ENCODE measurements at places on chromosomes 3 and 15.

DNA sequence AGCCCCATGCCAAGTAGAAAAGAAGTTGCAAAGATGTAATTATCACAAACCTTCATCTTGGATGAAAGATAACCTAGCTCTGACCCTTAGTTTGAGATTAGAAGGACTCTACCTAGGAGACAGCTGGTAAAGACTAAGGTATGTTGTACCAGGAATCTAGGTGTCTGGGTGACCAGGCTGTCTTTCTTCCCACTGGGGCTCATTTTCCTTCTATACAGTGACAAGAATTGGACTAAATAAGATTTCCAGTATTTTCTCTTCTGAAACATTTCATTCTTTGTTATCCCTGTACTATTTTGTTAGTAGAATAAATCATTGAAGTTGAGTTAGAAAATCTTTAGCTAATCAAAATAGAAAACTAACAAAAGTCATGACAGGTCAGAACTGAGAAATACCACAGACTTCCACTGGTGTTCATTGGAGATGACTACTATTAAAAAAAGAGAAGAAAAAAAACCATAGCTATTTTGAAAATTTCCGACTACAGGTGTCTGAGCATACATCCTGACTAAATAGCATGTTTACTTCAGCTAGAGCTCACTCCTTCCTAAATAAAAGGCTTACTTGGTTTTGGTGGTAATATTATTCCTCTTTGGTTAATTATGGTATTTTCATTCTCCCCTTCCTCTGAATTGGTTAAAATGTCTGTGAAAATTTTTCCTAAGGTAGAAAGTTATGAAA lies 10.1 kb downstream of the TGFBR2 start:
- no peak for DNase-seq

GRCh38 chr3:54572197-54572895 lies 355.5 kb downstream of the LRTM1 start:
- DNase-seq, result no peak

- DNase-seq, result no peak
Observed at GRCh38 chr3:72099326-72100079, 314.6 kb upstream of the PROK2 start.

DNA sequence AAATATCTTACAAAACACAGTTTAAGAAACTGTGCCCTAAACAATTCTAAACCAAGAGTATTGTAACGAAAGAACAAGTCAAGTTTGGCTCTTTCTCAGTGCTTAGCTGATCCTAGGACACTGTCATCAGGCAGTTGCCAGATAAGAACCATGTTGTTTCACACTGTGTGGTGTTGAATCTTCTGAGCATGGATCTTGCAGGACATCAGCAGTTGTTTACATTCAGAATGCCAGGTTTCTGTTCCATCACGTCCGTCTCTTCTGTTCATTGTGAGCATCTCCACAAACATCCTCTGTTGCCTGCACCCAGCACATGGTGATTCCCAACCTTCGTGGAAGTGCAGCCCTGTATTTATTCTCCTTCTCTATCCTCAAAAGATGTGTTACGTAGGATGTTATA lies 67.9 kb downstream of the DCUN1D1 start:
- DNase-seq, result no peak

DNA sequence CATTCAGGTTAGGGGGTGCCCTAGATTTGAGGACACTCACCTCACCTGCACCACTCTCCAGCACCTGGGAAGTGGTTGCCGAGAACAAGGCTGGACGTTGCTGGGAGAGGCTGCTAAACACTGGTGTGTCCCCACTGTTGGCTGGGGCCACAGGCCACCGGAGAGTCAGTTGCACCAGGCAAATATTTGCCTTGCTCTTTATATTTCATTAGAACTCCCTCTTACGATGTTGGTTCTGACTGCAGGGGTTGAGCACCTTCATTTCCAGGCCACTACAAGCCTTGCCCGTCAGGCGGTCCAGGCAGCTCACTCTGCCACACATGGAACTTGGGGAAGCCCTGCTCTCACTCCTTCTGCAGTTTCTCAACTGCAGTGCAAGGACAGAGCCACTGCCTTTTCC lies 30.7 kb downstream of the HCN4 start:
- no peak for DNase-seq

- DNase-seq, result no peak
Observed at GRCh38 chr3:51353131-51353530, 32.0 kb upstream of the MANF start.

- no peak for DNase-seq
Observed at GRCh38 chr15:81362790-81363189, 11.2 kb downstream of the TMC3 start.

DNA sequence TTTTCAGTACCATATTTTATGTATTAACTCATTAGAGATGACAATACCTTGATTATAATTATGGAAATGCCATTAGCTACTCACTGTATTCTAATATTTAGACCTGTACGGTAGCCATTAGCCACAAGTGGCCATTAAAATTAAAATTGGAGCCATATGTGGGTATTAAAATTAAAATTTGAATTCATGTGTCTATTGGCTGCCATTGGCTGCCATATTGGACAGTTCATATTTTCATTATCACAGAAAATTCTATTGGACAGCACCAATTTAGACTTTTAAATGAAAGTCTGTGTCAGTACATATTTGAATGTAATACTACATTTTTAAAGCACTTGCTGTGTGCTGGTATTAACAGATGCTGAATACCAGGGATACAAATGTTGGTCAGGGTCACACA lies 3.0 kb downstream of the ATP11B start:
- no peak for DNase-seq

- no peak for DNase-seq
Observed at GRCh38 chr15:101161656-101162055, 90.2 kb downstream of the CHSY1 start.

DNA sequence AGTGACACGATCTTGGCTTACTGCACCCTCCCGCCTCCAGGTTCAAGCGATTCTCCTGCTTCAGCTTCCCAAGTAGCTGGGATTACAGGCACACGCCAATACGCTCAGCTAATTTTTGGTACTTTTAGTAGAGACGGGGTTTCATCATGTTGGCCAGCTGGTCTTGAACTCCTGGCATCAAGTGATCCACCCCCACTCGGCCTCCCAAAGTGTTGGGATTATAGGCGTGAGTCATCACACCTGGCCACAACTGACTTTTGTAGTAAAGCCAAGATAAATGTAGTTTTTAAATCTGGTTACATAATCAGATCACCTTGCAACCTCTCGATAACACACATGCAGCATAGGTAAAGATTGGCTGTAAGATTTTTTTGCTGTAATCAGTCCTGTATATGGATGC lies 657.5 kb upstream of the DPPA4 start:
- no peak for DNase-seq

- no peak for DNase-seq
Observed at GRCh38 chr3:160698599-160699195, 21.7 kb downstream of the ARL14 start.

- no peak for DNase-seq
Observed at GRCh38 chr3:178406206-178406605, 130.0 kb upstream of the KCNMB2 start.

GRCh38 chr15:98682992-98683701 lies 34.8 kb downstream of the IGF1R start:
- no peak for DNase-seq

- no peak for DNase-seq
Observed at GRCh38 chr15:64180235-64180824, 17.5 kb upstream of the PPIB start.

DNA sequence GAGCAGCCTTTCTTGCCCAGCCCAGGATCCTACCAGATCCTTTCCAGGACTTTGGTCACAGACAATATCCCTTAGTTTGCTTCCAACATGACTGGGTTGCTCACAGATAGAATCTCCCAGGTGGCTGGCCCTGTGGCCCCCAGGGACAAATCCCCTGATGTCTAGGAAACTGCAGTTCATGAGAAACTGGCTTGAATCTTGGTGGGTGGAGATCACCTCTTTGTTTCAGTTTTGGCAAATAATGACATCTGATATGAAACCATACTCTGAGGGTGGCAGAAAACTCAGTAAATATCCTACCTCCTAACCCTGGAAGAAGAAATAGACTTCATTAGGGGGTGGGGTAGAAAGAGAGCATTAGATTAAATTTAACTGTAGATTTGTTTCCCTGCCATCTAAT lies 44.1 kb upstream of the PFN2 start:
- no peak for DNase-seq

DNA sequence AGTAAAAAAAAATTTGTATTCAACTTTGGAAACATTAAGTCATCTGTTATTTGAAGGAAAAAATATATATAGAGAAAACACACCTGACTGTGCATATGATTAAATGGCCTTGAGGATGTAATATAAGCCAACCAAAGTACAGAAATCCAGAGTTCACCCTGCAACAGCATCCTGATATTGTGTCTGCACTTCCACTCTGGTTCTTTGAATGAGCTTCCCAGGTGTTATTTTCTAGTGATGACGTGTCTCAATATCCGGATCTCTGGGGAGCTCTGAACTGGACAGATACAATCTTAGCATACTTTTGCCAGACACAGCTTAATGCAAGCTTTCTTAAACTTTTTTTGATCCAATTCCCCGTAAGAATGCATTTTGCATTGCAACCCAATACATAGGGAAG lies 19.5 kb upstream of the PIK3CB start:
- no peak for DNase-seq

DNA sequence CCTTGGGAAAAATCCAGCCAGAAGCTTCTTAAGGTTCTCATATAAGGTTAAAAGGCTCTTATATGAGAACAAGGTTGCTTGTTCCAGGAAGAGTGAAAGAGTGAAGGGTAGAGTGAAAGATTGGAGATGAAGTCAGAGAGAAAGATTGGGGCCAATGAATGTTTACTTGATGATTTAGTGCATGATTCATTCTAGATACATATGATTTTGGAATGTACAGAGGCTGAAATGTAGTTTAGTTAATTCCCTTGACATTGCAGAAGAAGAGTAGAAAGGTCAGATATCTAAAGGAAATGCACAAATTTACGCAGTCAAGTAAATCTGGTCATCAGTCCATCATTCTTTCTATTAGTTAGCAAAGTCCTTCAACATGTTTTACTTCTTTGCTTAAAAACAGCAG lies 619.8 kb upstream of the ZNF717 start:
- DNase-seq, result no peak

GRCh38 chr15:85760049-85760448 lies 34.7 kb downstream of the KLHL25 start:
- DNase-seq, result no peak

- no peak for DNase-seq
Observed at GRCh38 chr15:86433983-86434382, 354.3 kb downstream of the AGBL1 start.

GRCh38 chr15:60324706-60325438 lies 72.9 kb downstream of the ANXA2 start:
- DNase-seq, result no peak

- no peak for DNase-seq
Observed at GRCh38 chr15:78810003-78810361, 1.3 kb downstream of the ADAMTS7 start.

DNA sequence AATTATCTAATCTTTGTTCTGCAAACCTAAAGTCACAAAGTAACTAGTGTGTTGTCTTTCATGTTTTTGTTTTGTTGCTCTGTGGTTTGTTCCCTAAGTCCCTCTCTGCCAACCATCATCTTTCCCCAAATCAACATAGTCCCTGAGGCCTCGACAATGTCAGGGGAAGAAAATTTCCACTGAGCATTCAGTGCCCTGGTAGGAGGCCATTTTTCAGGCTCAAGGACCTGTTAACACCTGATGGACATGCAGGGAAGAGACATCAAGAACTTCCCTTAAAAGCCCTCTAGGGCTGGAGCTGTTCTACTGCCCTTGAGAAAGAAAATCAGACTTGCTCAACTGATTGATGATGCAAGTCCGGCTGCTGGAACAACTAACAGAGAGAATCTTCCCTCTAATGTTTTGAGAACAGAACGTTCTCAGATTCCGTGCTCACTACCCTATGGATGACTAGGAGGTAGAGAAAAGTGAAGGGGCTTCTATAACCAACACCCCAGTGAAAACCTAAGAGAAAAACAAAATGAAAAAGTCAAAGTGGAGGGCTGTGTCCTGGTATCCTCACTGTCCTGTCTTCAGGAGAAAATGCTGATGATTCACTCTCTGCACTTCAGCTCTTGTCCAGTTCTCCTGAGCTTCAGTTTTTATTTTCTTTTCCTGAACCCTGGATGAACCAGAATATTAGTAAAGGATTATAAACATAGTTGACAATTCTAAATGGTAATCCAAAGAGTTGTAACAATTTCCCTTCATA lies 373.1 kb downstream of the FOXP1 start:
- no peak for DNase-seq

DNA sequence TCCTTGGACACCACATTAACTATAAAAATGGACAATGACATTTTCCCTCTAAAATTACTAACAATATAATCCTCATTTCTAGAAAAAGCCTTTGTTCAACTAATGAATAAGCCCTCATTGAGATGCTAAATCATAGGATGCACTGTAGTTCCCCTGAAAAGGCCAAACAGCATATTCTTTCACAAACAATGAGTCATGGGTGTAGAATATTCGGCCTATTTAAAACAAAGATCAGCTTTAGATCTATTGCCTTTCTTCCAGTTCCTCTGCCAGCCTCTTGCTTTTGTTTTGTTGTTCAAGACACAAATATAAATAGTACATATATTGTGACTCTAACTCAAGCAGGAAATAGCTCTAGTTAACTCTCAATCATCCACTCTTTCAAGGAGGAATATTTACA lies 82.5 kb downstream of the ADAM10 start:
- DNase-seq, result no peak

- no peak for DNase-seq
Observed at GRCh38 chr15:93479715-93480114, 390.7 kb upstream of the RGMA start.

DNA sequence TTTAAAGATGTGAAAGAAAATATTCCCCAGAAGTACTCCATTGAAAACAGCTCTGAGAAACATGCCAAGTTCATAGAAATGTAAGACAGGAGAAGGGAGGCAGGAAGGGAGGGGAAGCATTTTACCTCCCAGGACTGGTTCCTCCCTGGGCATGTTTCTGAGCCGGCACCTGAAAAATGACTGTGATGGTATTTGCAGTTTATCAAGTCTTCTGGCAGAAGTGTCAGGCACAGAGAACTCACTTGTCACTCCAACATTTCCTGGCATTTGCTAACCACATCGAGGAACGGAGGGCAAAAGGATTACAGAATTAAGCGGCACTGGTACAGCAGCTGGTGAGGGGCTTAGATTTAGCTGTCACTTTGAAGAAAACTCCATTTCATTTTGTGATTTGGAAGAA lies 1054.0 kb downstream of the TUSC7 start:
- no peak for DNase-seq

DNA sequence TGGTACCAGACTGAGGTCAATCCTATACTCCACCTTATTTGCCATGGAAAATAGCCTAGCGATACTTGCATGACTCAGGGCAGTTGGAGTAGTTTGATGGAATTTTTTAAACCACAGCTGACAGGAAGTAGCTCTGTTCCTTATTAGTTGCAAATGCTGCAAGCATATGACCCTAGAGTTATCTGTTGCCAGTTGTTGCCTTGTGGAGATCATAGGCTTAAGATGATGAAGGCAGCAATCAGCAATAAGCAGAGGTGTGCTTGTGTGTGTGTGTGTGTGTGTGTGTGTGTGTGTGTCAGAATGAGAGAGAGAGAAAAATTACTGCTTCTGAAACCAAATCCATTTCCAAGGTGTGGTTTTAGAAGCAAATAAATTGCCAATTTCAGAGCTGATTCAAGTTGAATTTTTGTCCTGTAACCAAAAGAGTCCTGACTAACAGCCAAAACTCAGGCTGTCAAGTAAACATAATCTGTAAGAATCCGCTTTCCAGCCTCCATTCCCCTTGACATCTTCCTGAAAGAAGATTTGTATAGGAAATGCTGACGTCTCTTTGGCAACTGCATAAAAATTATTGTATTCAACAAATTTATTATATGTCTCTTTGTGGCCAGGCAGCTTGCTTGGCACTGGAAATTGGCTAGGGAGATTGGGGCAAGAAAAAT lies 141.2 kb downstream of the SERPINI1 start:
- DNase-seq, result no peak

Data from stimulated activated CD4-positive, alpha-beta T cell treated with anti-CD3 and anti-CD28 coated beads, Interleukin-1b, Interleukin-23, amount 100 ng/mL, for 1 hour (primary cell).